ENCODE measurements at places on chromosomes 7 and 10. TPM values are rescaled to one million over a fixed set of nuclear protein-coding genes. Genes with fewer than 3 reads are reported as not detected.

Gene CPN1
- not detected for total RNA-seq

Gene AKR1C3
- 139 TPM for total RNA-seq

Gene LHFPL3
- not detected for total RNA-seq

Gene CDK5
- total RNA-seq = 19.5 TPM

Gene DGKB
- total RNA-seq = 0.37 TPM

Gene CRPPA
- 1.1 TPM for total RNA-seq
